ENCODE measurements at places on chromosomes 3 and 15.

DNA sequence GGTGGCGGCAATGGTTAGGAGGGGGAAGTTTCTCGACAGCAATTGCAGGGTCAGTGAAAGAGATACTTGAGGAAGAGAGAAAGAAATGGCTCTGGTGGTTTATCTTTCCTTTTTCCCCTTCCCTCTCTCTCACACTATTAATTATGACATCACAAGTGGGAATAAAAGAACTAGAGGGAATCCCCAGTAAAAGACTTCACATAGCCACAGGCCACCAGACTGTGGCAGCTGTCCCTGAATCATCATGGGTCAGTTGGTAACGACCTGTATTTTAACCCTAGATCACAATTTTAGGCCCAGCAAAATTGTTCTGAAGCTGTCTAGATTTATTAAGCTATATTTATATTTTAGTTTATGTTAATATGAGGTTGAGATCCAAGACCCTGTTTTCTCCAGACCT lies 40.3 kb downstream of the MBNL1 start:
- ATAC-seq = peak; percentile 42

- ATAC-seq = no peak
These were observed 106.4 kb downstream of the EPHB1 start for GRCh38 chr3:134901461-134901860.

GRCh38 chr3:52846432-52846965 lies 11.7 kb upstream of the MUSTN1 start:
- no peak for ATAC-seq

GRCh38 chr3:114867835-114868503 lies 279.1 kb downstream of the ZBTB20 start:
- no peak for ATAC-seq

DNA sequence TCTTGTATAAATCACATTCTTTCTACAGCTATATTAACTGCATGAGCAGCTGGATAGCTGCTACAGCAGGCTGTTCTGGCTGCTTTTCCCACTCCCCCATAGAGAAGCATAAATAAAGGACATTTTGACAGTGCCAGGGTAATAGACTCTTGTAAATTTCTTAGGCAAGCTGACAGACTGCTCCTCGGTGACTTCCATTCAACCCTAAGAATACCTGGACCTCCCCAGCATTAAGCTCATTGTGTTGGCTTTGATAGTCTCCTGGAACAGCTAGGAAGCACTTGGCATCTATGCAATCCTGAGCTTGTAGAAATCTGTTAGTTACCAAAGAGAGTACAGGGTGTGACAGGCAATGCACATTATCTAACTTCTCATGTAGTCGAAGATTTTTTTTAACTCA lies 475.4 kb downstream of the AGBL1 start:
- no peak for ATAC-seq
